ENCODE measurements at places on chromosomes 6 and 20. TPM values are rescaled to one million over a fixed set of nuclear protein-coding genes. Genes with fewer than 3 reads are reported as not detected.

DNA sequence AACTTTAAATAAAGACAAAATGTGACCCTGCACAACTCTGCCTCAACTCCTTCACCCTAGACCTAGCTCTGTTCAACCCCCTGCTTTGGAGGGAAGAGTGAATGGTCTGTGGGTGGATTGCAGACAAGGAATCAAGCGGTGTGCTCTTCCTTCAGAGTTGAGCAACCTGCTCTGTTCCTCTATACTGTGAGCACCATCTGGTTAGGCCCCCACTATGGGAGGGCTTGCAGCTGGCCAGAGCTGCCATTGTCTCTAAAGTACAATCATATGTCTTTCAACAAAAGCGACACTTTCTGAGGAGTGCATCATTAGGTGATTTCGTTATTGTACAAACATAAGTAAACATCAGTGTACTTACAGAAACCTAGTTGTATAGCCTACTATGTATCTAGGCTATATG lies 406.1 kb upstream of the MARCKS start:
- no peak for DNase-seq

GRCh38 chr6:95413789-95414188 lies 163.5 kb upstream of the MANEA start:
- DNase-seq = no peak

The SLPI gene
- not detected for total RNA-seq

DNA sequence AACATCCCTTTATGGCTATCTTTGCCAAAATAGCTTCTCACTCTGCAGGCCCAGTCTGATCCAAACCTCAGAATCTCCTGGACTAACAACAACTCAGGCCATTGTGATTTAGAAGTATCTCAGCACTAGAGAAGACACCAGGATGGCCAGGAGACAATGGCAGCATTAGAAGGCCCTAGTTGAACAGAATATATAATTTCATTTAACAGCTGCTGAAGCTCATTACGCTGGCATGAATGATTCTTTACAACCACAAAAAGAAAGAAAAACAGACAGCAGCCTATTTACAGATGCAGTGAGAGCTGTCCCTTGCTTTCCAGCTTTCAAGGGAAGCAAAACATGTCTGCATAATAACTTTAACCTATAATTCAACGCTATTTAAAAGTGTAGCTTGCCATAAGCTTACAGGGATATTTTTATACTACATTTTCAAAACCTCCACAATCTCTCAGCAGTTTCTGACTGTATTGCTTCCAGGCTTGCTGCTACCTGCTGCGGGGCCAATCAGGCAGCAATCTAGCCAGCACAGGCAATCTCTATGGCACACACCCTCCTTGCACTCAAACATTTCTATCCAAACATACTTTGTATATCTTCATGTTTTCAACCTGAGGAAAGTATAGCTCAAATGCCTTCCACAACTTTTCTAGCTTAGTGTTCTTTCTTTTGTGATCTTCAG lies 107.3 kb downstream of the OGFRL1 start:
- DNase-seq = no peak

DNA sequence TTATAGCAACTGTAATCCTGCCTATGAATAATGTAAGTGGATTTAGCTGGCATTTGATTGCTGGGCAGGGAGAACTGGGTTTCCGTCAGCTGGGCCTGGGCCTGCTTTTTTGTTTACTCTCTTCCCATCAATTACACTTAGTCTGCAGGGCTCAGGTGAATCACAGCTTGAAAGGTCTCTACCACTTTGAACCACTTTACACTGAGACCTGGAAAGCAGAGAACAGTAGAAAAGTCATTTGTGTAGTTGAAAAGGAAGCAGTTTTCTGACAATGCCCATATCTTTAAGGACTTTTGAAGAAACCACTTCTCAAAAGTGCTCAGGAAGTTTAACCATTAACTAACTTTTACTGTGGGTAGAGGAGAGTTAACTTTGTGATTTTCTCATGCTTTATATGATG lies 315.4 kb upstream of the SASH1 start:
- no peak for DNase-seq

DNA sequence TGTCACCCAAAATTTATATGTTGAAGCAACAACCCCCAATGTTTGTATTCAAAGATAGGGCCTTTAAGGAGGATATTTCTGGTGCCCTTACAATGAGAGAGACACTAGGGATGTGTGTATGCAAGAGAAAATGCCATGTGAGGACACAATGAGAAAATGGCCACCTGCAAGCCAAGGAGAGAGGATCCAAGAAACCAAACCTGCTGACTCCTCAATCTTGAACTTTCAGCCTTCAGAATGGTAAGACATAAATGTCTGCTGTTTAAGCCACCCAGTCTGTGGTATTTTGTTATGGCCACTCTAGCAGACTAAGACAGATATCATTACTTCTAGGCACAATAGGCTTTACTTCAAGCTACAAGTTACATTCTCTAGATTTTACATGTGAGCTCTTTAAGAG lies 1145.1 kb upstream of the MAP3K7 start:
- DNase-seq = no peak

The TFAP2C gene
- total RNA-seq = 5.9 TPM

GRCh38 chr6:148925701-148926100 lies 178.9 kb downstream of the UST start:
- no peak for DNase-seq

- DNase-seq = no peak
These were observed 91.1 kb upstream of the OPRM1 start for GRCh38 chr6:153947808-153948447.

DNA sequence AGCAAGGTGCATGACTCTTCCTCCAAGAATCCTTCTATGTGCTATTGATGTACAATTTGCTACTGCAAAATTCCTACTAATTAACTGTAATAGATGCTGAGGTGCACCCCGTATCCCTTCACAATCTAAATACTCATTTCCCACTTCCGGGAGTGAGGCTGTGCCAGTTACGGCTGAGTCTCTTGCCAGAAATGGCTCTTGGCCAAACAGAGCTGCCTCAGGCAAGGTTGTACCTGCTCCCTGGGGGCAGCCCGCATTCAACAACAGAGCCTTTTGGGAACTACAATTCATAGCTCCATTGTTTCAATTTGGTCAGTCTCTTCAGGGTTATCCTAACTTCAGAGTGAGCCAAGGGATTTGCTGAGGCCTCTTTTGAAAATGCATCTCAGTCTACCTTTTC lies 789.8 kb upstream of the MAP3K7 start:
- DNase-seq = no peak

The BPI gene
- total RNA-seq = not detected

DNA sequence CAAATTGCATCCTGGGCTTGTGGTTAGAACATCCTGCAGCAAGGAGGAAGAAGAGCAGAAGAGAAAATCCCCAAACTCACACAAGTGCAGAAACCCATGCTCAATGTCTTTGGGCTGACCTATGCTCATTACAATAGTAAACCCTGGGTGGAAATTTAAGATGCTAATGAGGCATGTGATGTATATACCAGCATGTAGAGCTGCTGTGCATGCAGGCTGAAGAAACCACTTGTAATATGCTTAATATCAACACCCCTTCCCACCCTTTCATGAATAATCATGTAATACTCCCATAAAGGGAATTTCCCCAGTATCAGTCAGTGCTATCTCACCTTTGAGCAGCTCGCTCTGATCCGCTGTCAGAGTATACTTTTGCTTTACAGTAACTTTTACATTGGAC lies 90.0 kb upstream of the GRIK2 start:
- DNase-seq = no peak
